ENCODE measurements at places on chromosomes 7 and 10.

GRCh38 chr10:5254488-5254887 lies 57.9 kb downstream of the AKR1C4 start:
- DNase-seq: no peak

GRCh38 chr10:132987671-132988571 lies 45.6 kb upstream of the CFAP46 start:
- no peak for DNase-seq

- no peak for DNase-seq
Measured at GRCh38 chr7:64802699-64803098, 8.5 kb downstream of the ZNF138 start.

DNA sequence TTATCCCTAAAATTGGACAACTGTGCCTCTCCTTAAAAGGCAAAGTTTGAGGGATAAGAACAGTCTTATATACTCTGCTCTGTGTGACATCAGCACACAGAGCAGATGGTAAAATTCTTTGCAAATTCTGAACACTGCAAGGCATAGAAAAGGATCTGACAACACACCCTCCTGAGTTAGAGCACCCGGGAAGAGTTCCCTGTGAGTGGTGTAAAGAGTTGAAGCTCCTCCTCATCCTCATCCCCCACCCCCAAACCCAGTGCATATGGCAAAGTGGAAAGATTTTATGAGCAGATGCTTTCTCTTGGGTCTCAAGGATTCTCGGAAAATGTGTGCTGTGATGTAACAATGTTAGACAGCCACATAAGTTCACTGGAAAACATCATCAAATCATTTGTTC lies 40.0 kb upstream of the DGKI start:
- DNase-seq: no peak

GRCh38 chr10:2120746-2121145 lies 383.4 kb upstream of the ADARB2 start:
- DNase-seq: no peak

Measured in stimulated activated CD4-positive, alpha-beta T cell treated with anti-CD3 and anti-CD28 coated beads, TNF-alpha, amount 100 ng/mL, for 24 hours (primary cell).